ENCODE measurements at places on chromosomes 16 and 17.

- no peak for DNase-seq
These were observed 200.4 kb downstream of the LGALS9B start for GRCh38 chr17:20266806-20267458.

GRCh38 chr16:4140652-4141051, 24.4 kb upstream of the ADCY9 start:
- no peak for DNase-seq

GRCh38 chr17:27322690-27323508, 29.0 kb downstream of the WSB1 start:
- DNase-seq: no peak

GRCh38 chr17:41008811-41009210, at the start of gene KRTAP3-1:
Gene KRTAP3-1 (minus strand): TSS chr17:41009128. CDS start chr17:41009074, 54 bp downstream.
- peak; percentile 16 for DNase-seq

- DNase-seq: no peak
These were observed 155.1 kb downstream of the CHD9 start for GRCh38 chr16:53209877-53210276.

DNA sequence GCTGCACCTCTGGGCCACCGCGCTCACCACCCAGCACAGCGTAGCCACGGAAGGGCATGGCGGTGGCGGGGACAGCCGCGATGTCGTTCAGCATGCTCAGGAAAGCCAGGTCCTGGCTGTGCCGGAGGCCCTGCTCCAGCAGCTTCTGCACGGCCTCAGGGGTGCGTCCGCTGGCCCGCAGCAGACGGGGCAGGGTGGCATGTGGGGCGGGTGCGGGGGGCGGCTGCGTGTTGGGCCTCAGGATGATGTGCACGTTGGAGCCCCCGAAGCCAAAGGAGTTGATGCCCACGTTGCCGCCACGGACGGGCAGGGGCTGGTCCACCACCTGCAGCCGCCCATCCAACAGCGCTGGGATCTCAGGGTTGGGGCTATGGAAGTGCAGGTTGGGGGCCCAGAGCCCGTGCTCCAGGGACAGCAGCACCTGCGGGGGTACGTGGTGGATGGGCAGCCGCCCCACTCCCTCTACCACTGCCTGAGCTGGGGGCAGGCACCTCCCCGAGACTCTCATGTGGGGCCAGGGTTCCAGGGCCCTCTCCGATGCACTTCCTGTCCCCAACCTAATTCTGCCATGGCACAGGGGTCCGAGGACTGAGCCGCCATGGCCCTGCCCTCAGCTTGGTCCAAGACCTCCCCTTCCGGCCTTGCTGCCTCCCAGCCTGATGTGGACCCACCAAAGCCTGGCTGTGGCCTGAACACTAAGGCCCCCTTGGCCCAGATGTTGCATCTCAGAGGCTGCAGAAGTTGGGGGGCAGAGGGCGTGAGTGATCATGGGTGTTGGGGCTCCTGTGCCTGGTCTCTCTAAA, 6.6 kb downstream of the FASN start:
- no peak for DNase-seq

GRCh38 chr17:36074365-36074764, 10.3 kb downstream of the CCL18 start:
- DNase-seq: no peak

DNA sequence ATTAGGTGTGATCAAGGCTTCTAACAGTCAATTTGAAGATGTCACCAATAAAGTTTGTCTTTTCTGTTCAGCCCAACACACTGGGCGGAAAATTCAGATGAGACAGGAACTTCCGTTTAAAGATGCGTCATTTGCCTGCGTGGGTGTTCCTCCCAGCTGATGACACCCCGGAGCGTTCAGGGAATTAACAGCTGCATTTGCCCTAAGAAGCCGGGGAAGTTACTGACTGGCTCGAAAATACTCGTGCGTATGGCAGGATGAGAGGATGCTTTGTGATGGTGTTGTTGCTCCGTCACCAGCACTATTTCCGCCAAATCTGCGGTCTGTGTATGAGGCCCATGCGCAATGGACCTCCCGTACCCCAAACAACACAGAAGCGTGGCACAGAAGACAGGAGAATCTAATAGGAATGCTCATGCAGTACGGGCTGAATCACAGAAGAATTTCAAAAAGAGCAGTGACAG, 11.9 kb upstream of the PVALEF start:
- DNase-seq: no peak

GRCh38 chr16:85457366-85457765, 155.8 kb upstream of the GSE1 start:
- DNase-seq: no peak

GRCh38 chr17:19273731-19274130, 36.6 kb downstream of the EPN2 start:
- no peak for DNase-seq

GRCh38 chr17:49935526-49936210, 33.3 kb upstream of the DLX4 start:
- no peak for DNase-seq

DNA sequence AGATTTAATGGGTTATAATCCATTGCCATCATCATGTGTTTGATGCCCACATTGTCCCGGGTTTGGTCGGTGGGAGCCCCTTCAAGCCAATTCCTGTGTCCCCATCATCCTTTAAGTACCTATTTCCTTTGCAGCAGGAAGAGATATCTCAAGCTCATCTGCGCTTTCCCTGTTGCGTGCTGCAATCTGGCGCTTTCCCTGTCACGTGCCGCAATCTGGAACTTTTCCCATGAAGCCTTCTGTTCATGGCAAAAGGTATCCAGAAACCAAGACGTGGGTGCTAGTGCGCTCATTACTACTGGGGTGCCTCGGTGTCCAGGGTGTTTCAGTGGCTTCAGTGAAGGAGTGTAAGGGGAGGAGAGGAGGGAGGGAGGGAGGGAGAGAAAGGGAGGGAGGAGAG, 174.6 kb upstream of the ZNF469 start:
- no peak for DNase-seq

GRCh38 chr16:6143020-6143419, 1045.4 kb upstream of the EEF2KMT start:
- no peak for DNase-seq

- DNase-seq: no peak
These were observed 18.6 kb upstream of the PSMD7 start for GRCh38 chr16:74277974-74278373.

- no peak for DNase-seq
These were observed 192.8 kb upstream of the WSCD1 start for GRCh38 chr17:5877366-5877765.

GRCh38 chr16:14510939-14511799, 118.9 kb downstream of the PARN start:
- no peak for DNase-seq

- peak; percentile 47 for DNase-seq
These were observed 797 bp downstream of the HES7 start for GRCh38 chr17:8122924-8123694.

DNA sequence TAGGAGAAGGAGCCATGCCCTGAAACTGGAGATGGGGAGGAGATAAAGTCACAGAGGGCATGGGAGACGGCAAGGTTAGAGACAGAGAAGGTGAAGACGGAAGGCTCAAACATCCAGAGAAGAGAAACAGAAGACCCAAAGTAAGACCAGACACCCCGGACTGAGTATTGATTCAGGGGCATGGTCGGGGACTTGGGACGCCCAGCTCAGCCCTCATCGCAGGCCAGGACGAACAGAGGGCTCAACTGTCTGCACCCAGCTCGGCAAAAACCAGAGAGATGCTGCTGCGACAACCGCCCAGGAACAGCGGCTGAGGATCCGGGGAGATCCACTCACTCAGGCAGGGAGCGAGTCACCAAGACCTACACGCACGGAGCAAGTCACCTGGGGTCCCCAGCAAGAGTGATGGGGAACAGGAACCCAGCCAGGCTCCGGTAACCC, 999 bp downstream of the XYLT1 start:
- no peak for DNase-seq

DNA sequence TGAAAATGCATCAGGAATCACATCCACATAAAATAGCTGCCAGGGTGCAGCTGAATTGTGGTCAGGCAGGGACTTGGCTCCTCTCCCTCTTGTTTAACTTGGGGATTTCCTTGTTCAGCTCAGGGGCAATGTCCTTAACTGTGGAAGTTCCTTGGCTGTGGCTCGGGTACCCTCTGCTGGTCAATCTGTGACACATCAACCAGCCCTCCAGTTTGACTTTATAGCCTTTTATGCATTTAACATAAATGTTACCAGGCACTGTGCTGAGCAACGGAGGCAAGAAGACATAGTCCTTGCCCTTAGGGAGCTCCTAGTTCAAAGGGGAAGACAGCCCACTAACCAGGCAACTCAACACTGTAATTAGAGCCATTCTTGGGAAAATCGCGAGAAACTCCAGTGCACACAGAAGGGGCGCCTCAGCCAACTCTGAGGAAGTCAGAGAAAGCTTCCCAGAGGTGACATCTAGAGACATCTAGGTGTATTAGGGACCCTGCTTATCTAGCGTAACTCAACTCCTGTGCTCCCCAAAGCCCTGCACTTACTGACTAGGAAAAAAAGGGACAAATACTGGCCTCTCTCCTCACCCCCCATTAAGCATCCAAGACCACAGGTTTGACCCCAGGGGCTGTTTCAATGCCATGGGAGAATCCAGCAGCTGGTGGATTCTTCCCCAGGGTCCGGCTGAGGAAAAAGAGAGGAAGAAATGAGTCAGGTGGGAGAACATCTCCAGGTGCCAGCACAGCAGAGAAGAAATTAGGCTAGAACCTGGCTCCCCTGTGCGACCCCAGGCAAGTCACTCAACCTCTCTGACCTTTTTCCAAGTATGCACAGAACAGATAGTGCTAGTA, 17.3 kb upstream of the EEF2K start:
- DNase-seq: peak; percentile 82

DNA sequence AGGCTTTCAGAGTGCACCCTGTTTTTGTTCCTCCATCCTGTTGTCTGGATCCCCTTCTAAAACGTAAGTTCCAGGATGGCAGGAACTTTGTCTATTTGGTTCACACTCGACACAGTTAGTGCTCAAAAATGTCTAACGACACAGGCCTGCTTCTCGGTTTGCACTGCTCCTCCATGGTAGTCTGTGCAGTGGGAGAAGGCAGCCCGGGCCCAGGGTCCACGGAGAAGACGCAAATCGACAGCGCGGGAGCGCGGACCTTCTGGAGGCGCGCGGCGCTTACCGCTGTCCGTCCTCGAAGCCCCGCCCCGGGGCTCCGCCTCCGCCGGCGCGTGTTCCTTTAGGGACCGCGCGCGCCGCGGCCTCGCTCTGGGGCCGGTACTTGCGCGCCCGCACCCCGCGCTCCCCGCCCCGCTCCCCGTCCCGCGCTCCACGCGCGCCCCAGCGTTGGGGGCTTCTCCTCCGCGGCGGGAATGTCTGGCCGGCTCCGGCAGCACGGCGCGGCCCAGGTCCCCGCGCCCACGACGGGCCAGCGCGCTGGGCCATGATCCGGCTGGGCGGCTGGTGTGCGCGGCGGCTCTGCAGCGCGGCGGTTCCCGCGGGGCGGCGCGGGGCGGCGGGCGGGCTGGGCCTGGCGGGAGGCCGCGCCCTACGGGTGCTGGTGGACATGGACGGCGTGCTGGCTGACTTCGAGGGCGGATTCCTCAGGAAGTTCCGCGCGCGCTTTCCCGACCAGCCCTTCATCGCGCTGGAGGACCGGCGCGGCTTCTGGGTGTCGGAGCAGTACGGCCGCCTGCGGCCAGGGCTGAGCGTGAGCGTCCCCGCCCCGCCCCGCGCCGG, at the start of gene NT5M:
TSS of gene NT5M (plus strand) at position 364 of the 837 bp plus-strand sequence. CDS start at position 542, 178 bp downstream.
- DNase-seq: peak; percentile 61

DNA sequence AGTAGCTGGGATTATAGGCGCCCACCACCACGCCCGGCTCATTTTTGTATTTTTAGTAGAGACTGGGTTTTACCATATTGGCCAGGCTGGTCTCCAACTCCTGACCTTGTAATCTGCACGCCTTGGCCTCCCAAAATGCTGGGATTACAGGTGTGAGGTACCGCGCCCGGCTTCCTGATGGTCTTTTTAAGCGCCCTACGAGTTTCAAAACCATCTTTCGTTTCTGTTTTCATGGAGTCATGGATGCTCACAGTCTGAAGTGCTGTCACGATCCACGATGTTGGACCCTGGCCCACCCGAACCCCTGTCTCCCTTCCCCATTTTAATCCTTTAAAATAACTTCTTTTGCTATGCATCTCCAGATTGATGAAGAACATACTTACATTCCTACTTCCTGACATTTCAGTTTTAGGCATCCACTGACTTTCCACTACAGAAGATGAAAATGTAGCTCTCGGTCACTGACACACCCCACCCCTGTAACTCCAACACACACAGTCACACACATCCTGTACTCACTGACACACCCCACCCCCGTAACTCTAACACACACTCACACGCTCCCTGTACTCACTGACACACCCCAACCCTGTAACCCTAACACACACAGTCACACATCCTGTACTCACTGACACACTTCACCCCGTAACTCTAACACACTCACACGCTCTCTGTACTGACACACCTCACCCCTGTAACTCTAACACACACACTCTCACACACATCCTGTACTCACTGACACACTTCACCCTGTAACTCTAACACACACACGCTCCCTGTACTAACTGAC, 22.6 kb upstream of the WDR45B start:
- DNase-seq: no peak

DNA sequence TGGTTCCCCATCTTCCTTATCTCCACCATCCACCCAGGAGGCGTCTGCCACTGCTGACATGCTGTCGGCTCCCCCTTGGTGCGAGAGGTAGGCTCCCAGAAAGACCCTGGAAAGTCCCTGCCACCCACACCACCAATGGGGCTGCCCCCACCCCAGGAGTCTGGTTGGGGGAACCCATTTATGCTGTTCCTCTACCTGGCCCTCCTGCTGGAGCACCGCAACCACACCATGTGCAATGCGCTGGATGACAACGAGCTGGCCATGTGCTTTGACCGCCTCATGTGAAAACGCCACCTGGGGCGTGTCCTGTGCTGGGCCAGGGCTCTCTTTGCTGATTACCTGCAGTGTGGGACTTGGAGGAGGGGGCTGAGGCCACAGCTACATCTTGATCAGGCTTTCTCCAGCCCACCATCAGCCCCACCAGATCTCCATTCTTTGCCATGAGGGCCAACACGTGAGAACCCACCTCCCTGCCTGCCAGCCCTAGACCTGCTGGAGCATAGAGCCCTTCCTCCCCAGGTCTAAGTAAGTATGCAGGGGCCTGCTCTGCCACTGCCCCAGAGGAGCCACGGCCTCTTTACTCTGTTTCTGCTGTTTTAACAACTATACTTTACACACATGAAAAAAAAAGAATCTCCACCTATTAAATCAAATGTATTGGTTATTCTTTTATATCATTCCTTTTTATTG, 7.9 kb upstream of the ALDH3A1 start:
- no peak for DNase-seq

- no peak for DNase-seq
These were observed 50.2 kb downstream of the WSB1 start for GRCh38 chr17:27343977-27344607.

DNA sequence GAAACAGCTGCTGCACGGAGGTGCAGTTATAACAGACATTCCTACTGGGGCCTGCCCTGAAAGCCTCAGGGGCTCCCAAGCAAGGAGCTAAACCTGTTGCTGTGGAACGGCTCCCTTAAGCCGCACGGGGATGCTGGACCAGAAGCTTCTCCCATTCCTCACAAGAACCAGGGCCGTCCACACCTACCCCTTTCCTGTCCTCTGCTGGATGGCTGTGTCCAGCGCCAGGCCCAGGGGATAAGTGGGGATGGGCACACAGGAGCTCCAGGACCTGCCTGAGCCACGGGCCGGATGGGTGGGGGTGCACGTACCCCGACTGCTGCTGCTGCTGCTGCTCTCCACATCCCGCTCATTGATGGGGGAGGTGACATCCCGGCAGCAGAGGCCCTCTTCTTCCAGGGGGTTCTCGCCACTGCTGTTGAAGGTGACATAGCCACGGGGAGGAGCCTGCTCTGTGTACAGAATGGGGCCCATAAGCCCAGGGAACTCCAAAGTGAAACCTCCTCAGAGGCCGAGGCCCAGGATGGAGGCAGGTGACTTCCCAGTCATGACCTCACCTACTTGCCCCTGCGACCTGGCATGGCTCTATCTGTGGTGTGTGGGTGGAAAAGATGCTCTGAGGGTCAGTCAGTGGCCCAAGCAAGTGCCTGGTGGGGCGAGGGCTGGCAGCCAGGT, 8.6 kb downstream of the NUDT16L1 start:
- DNase-seq: no peak

Measured in ELF-1 (cell line).